ENCODE measurements at places on chromosomes 4 and X.
A peak's percentile ranks its signal among the peaks of the same experiment; 100 is the strongest.

GRCh38 chrX:149097786-149098185, 407.3 kb downstream of the IDS start:
- no peak for DNase-seq

DNA sequence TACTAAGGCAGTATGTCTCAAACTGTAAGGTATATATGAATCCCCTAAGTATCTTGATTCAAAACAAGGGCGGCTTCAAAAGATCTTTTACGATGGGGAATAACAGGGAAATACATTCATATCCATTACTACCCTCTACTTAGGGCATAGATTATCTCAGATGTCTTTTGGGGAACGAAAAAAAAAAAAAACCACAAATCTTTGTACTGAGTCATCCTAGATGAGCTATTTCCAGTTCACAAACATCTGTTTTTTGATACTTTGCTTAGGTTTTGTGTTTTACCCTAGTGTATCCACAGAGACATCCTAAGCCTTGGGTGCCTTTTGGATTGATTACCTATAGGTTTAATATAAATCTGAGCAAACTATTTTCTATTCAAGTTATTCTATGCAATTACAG, 457.2 kb downstream of the NLGN4X start:
- peak; percentile 12 for DNase-seq

GRCh38 chr4:44965435-44966095, 239.2 kb upstream of the GNPDA2 start:
- DNase-seq, result no peak

GRCh38 chr4:185549095-185549639, 13.9 kb upstream of the PDLIM3 start:
- DNase-seq, result no peak

DNA sequence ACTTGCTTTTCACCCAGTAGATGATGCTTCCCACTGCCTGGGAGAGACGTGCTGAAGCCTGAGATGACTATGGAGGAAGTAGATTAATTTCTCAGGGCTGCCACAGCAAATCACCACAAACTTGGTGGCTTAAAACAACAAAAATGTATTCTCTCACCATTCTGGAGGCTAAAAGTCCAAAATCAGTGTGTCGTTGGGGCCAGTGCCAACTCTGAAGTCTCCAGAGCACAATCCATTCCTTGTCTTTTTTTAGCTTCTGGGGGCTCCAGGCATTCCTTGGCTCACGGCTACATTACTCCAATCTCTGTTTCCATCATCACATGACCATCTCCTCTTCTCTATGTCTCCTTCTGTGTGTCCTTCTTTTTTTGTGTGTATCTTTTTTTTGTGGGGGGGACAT, 105.8 kb upstream of the C1QTNF7 start:
- DNase-seq, result peak; percentile 61

DNA sequence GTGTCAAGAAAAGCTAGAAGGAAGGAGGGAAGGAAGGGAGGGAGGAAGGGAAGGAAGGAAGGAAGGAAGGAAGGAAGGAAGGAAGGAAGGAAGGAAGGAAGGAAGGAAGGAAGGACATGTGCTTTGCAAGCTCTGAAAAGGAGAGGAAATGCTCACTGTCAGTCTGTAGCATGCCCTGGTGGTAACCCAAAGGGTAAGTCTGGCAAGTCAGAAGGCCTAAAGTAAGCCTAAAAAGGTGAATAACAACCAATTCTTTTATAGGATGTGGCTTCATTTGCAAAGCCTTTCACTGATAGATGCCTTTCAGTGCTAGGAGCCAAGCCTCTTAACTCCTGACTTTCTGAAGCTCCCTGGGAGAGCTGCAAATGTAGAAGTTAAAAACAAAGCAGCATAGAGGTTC, 542.6 kb downstream of the CFAP47 start:
- no peak for DNase-seq

DNA sequence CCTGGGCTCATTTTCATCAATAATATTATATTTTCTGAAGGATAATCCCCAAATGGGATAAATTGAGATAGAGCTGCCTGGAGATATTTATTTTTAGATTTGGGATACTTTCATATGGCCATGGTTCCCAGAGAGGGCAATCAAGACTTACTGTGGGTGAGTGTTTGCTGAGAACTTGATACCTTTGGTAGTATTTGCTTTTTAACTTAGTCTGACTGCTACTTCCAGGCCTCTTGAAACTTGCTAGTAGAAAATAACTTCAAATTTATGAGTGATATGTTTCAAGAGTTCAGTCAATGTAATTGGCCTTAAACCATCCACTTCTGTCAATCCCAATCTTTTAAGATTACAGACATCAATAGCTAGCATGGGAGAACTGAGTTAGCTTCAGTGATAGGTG, 181.6 kb upstream of the POU3F4 start:
- no peak for DNase-seq

DNA sequence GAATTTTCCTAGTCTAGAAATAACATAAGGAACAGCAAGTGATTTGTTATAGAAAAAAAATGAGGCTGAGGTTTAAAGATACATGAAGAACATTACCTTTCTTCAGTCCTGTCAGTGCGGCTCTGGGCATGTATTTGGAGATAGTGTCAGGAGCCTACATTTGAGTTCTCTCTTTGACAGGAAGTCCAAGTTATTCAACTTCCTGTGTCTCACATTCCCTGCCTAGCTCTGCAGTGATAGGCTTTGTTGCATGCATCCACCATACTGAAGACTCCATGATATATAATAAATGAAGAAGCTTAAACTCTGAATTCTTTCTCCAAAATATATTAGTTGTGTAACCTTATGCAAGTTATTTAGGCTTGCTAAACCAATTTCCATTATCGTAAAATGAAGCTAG, 148.7 kb downstream of the RELL1 start:
- DNase-seq, result no peak

DNA sequence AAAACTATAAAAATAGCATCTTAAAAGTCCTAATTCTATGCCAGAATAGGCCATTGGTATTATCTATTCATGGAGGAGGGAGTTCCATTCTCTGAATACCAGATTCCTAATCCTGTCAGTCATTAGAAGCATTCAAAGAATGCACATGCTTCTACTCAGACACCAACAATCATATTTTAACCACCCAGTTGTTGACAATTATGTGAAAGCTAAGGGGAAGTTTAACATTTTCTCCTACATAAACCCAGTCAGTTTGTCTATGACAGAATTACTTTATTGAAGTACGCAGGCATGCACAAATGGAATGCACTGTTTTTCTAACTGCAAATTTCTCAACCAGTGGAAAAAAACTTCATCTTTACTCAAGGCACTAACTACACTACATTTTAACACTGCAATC, 69.6 kb upstream of the MTNR1A start:
- peak; percentile 95 for DNase-seq
